Activated effector memory CD4-positive, alpha-beta T cell treated with anti-CD3 and anti-CD28 coated beads, Interleukin-2, amount 50 U/mL, for 16 hours (primary cell): ENCODE measurements at places on chromosomes 7 and 10.

DNA sequence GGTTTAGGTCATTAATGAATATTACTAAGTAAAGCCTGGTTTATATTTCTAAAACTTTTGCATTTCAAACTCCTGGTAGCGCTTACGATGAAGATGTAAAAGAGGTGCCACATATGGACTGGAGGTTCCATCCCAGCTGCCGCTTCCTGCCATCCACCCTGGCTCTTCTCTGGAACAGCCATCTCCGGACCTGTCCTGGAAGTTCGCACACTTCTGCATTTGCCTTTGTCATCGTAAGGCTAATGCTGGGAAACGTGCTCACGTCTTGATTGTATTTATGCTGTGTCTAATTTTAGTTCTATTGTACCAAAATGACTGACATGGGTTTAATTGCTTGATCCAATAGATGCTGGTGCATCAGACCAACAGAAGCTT is 103.1 kb downstream of the HIPK2 start:
- DNase-seq, result no peak

- DNase-seq, result no peak
These were observed 112.0 kb downstream of the NT5C2 start for GRCh38 chr10:103080891-103081581.

- DNase-seq, result no peak
These were observed 12.8 kb upstream of the LRRC4 start for GRCh38 chr7:128044064-128044463.

DNA sequence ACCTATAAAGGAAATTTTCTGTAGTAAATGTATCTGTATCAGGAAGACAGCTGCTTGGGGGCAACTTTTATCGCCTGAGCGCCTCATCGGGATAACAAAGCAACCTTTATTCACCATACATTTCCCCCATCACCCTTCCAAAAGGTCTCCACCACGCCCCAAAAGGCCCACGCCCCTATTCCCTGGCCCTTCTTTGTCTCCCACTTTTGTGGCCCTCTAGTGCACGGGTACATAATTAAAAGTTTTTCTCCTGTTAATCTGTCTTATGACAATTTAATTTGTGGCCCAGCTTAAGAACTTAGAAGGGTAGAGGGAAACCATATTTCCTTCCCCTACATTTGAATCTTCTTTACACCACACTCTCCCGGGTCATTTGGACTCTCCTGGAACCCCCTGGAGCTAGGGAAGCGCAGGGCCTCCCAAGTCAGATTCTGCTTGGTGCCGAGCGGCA is 625 bp downstream of the RP9 start:
- peak; percentile 70 for DNase-seq

GRCh38 chr7:42765931-42766330 is 145.9 kb downstream of the C7orf25 start:
- no peak for DNase-seq

GRCh38 chr10:66772548-66773471 is 153.0 kb upstream of the LRRTM3 start:
- no peak for DNase-seq

GRCh38 chr7:131648491-131648890 is 92.1 kb upstream of the PODXL start:
- DNase-seq, result no peak

- no peak for DNase-seq
These were observed 54.5 kb downstream of the GLRX3 start for GRCh38 chr10:130190737-130191115.

GRCh38 chr10:31468536-31468859 is 149.5 kb downstream of the ZEB1 start:
- no peak for DNase-seq

- no peak for DNase-seq
These were observed 282.0 kb upstream of the AKR1E2 start for GRCh38 chr10:4543938-4544533.

DNA sequence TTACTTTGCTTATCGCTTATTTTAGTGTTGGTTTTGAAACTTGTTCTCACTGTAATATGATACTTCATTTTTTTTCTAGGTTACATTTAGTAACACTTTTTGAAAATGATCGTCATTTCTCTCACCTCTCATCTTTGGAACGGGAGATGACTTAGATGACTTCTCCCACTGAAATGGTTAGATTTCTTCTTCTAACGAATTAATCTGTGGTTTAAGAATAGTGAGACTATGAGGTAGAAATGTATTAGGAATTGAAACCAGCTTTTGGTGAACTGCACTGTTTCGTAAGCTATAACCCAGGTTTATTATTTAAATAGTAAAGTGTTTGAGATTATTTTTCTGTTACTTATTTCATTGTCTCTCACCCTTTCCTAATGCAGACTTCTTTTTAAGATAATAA is 93.7 kb downstream of the PRR15 start:
- DNase-seq, result no peak

DNA sequence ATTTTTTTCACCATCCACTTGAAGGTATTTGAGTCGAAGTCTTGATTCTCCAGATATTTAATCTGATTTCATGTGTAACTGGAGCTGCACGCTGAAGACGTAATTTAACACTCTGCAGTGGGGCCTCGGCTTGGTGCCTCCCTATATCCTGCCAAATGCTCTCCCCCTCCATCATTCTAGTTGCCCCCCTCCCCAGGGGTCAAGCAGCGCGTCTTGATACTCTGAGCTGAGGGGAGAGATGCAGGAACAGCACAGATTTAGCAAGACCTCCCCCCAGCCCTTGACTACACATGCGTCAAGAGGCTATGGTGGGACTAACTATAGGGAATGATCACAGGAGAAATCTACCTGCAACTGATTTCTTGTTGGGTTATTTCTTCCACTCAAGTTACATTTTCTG is 85.8 kb downstream of the PRPF18 start:
- DNase-seq, result no peak

DNA sequence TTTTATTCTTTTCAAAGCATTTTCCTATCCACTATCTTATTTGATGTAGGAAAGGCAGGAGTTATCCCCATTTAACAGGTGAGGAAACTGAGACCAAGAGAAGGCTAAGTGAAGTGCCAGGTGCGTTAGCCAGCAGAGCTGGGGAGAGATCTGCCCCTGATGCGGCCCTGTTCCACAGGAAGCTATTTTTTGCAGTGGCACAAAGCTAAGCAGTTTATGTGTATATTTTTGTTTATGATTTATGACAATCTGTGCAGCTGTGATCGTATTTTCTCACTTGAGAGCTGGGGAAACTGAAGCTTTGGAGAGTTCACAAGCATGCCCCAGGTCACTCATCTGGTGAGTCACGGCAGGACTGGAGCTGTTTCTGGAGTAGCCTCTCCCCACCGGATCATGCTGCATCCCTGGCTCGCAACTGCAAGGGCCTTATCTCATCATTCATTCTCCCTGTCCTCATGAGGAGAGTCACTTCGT is 38.8 kb downstream of the SLC29A3 start:
- no peak for DNase-seq

DNA sequence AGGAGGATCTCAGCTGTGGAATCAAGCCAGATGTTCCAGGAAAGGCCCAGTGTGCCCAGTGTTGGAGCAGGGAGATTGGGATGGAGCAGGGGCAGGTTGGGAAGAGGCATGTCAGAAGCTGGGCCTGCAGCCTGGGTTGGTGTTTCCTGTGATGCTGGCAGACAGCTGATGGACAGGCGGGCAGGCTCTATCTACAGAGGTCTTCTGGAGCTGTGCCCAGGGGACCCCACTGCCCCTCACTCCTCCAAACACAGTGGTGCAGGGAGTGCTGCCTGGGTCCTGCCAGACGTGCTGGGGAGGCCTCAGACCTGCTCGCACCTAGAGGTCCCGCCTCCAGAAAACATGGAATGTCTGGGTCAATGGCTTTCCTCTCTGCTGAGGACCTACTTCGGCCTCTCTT is 182.9 kb upstream of the TCERG1L start:
- no peak for DNase-seq

- DNase-seq, result no peak
These were observed 44.4 kb downstream of the IFIT5 start for GRCh38 chr10:89458784-89459183.

DNA sequence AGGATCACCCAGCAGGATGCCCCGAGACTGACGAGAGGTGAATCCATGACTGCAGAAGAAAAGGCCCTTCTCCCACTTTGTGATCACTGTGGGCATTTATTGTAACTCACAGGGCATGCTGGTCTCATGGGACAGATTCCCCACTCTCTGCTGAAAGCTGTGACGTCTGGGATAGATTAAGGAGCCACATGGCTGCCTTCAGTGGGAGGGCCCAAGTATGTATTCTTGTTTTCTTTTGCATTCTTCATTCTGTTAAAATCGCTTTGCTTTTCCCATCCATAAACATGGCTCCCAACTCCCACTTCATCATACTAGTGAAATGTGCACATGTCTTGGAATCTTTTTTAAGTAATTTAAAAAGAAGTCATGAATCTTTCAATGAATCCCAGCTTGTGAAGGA is 67.2 kb downstream of the FAM107B start:
- no peak for DNase-seq

DNA sequence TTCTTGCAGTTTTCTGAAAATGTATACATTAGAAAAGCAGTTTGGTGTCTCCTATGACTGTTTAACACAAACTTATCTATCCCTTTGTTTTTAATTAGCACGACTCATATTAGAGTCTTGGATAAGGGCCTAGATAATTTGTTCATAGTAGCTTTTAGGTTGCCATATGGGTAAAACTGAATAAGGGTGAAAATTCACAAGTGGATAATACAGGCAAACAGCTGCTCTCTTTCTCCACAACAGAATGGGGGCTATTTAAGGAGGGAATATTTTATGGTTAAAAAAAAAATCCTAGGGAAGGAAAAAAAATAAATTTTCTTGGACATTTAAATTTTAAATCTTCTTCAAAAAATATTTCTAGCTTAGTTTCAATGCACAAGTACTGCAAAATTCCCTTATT is 1416.1 kb downstream of the GATA3 start:
- DNase-seq, result no peak

- DNase-seq, result peak; percentile 80
These were observed 40.5 kb upstream of the SLF2 start for GRCh38 chr10:100872034-100872791.

DNA sequence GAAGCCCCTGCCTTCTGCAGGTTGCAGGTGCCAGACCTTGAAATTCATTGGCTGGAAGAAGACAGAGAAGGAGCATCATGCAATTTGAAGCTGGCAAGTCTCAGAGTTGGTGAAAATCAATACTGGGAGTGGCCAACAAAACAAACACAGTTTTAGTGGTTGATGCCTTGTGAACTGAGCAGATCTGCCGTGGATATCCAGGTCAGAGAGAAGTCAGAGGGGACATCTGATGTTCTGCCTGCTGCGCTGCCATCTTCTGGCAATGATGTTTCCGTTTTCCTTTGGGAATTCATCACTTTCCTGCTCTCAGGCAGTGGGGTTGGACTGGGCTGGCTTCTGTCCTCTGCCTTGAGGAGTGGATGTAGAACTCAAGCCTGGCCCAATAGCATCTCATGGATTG is 132.0 kb downstream of the RPS24 start:
- no peak for DNase-seq

- no peak for DNase-seq
These were observed 22.2 kb downstream of the ENTPD7 start for GRCh38 chr10:99681553-99681952.

DNA sequence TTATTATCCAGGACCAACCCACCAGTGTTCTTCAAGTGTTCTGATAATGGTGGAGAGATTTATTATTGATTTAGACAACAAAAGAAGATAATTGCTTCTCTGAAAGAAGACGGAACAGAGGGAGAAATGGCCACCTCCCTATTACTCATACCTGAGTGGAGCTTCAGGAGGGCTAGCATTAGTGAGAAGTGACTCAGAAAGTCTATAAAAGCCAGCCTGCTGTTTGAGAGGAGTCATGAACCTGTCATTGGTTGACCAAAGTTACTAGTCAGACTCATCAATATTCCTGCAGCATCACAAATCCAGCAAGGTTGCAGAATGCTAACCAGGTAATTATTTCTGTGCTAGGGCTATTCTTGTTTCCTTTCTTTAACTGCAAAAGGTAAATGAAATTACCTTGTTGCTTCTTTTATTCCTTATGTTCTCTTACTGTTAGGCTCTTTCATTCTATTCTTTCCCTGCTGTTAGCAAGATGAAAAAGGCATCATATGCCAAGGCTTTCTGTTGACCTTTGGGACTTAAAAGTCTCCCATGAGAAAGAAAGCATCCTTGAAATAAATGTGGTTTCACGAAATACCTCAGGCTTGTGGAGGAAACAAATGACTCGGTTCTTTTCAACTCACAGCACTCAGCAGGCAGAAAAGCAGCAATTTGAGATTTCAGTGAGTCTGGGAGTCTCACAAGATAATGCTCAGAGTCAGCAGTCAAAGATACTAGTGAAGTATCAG is 256.4 kb upstream of the PHYHIPL start:
- DNase-seq, result no peak

DNA sequence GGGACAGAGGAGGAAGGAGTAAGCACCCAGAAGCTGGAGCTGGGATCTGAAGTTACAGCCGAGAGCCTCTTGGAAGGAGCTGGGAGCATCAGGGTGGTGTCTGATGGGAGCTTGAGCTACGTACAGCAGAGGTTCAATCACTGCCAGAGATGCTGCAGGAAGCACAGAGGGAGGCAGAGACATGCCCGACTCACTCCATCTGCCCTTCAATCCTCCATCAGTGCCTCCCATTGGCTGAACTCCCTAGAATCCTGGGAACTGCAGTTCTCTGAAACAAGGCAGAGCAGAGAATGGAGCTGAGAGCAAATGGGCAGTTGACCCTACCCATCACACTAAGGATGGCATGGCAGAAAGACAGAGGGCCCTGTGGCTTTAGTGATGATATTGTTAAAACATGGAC is 40.0 kb upstream of the CTBP2 start:
- DNase-seq, result no peak

DNA sequence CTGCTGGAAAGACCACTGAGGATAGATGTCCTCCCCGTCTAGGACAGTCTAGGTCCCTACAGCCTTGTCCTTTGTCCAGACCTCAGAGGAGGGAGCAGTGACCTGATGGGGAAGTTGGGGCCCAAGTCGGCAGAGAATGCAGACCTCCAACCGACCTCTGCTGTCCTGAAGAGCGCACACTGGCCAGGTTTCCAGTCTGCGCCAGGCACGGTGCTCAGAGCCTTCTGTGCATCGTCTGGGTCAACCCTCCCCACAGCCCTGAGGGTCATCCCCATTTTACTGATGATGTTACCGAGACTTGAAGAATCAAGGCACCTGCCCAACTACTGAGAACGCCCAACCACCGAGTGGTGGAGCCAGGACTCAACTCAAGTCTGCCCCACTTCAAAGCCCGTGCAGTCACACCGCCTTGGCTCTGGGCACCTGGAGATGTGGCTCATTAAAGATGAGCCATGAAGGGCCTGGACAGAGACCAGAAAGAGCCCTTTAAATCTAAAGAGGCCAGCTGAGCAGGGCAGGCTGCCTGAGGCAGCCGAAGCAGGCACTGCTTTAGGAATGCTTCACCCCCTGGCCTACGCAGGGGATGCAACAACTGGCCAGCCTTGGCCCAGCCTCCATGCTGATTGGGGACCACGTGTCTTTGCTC is 4.4 kb downstream of the ITPRIP start:
- peak; percentile 60 for DNase-seq

DNA sequence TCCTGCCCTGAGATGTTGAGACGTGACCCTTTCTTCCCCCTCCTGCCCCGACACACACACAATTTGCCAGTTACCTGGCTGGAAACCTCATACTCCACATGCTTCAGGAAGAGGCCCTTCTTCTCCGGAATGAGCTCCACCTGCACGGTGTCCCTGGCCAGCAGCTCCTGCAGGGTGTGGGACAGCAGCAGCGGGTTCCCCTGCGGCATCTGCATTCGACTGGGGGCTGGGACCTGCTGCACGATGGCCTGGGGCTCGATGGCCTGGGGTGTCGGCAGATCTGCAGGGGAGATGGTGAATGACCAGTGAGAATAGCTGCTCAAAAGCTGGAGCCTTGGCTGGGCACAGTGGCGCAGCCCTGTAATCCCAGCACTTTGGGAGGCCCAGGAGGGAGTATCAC is 36.0 kb downstream of the NUDT1 start:
- DNase-seq, result no peak

- DNase-seq, result no peak
These were observed 10.0 kb downstream of the DENND11 start for GRCh38 chr7:141691961-141692360.
